ENCODE measurements at places on chromosomes 3 and 15.

GRCh38 chr15:50077176-50077575, 41.9 kb downstream of the ATP8B4 start:
- DNase-seq = no peak

DNA sequence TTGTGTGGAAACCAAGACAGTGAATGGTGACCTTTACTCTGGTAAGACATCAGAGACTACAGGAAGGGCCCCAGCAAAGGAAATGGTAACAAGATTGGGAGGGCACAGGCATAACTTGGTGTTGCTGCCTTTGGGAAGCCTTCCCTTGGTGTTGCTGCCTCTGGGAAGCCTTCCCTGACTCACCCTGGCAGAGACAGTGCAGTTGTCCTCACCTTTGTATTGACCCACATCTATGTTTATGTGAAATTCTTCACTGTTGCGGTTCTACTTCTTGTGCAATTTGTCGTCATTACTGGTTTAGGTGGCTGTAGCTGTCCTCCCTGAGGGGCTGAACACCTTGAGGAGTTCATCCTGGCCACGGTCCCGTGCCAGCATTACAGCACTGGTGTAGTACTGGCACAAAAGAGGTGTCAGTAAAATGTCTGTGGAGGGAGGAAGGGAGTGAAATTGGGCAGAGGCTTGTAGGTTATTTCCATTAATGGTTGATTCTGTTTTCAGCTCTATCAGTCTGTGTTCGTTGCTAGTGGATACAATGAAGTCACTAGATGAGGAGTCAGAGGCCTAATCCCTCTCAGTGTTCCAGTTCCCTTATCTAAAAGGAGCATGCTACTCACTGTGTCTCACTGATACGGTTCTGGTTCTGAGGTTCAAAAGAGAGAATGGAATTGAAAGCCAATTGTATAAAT, 21.6 kb downstream of the IFT122 start:
- DNase-seq = no peak

DNA sequence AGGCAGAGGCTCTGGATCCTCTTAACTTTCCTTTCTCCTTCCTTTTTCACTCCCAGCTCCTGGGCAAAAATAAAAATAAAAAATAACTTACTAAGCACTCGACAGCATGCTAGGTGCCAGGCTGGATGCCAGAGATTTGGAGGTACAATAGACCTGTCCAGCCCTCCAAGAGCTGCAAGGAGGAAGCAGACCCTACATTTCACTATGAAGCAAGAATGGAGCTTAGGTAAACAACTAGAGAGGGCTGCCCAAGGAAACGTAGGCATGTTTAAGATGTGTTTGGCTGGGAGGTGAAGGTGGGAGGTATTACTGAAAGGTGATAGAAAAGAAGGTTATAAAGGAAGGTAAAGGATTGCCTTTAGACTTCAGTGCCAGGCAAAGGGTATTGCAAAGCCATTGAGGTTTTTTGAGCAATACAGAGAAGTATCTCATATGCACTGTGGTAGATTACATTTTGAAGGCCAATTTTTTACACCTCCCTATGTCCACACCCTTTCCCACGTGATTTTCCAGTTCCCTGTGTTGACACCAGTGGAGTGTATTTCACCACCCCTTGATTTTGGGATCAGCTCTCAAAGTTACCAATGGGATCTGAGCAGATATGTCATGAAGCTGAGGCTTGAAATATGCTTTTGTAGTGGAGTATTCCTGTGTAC, 69.1 kb downstream of the DCLK3 start:
- DNase-seq = no peak

GRCh38 chr3:46481636-46482035, 16.1 kb upstream of the RTP3 start:
- DNase-seq = no peak

DNA sequence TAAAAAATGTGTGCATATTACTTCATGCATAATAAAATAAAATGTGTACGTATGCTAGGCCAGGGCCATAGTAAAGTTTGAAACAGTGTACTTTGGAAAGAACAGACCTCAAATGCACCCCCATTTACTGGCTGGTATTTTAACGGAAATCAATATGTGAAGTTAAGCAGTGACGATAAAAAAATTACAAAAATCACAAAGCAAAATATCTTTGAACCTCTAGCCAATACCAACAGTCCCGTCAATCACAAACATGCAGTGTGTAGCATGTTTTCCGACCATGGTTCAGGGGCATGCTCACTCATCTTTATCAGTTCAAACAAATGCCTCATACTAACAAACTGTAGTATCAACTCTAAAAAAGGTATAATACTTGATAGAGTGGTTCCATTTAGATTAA, 121.1 kb downstream of the TJP1 start:
- no peak for DNase-seq

GRCh38 chr15:85335193-85335942, 45.0 kb upstream of the AKAP13 start:
- DNase-seq = peak; percentile 8

- peak; percentile 82 for DNase-seq
Measured at GRCh38 chr3:10008588-10009344, 17.5 kb upstream of the FANCD2 start.

- no peak for DNase-seq
Measured at GRCh38 chr15:47725906-47726305, 8.6 kb downstream of the SEMA6D start.

DNA sequence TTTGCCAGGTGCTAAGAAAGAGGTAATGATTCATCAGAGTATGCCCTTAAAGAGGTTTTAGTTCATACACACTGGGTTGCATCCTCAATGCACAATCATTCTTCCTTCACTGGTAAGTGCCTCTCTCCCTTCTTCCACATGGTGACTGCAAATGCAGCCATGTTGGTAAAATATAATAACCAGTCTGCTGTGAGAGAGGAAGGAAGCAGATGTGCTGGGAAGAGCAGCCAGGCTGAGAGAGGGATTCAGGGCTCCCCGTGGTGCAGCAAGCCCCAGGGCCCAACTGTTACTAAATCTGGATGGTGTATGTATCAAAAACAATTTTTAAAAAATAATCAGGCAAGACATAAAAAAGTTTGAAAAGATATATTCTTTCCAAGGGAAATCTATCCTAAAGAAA, 498.1 kb downstream of the MAGI1 start:
- DNase-seq = no peak

GRCh38 chr3:7146529-7146928, 285.6 kb downstream of the GRM7 start:
- DNase-seq = no peak

DNA sequence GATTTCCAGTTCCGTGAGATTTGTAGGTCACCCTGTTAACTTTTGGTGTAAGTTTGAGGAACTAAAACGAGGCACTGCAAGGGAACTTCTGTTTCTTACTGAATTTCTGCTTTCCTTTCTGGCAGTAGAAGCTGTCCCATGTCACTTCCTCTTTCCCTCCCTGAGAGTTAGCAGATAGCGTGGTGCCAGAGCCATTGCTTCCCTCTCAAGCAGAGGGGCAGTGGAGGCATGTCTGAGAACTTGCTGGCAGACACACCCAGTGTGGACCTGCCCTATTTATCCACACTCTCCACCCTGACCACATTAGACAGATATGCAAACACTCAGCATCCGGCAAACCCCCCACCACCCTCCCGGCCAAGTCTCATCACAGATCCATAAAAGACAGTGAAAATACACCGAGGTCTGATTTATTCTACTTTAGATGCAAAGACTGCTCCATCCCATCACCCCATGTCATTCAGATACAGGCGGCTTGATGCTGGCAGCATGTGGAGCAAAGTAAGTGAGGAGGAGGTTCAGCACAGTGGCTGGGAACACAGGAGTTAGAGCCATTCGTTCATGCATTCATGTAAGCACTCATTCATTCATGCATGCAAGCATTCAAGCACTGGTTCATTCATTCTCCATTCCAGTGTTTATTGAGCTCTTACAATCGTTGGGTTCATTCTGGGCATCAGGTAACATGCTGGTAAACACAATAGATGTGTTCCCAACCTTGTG, 324.7 kb downstream of the SHQ1 start:
- DNase-seq = no peak

- DNase-seq = no peak
Measured at GRCh38 chr3:183537295-183537730, 18.2 kb downstream of the KLHL6 start.

- no peak for DNase-seq
Measured at GRCh38 chr3:131701153-131701770, 198.5 kb upstream of the MRPL3 start.

GRCh38 chr15:40471105-40471807, 472 bp downstream of the CHST14 start:
- peak; percentile 41 for DNase-seq

DNA sequence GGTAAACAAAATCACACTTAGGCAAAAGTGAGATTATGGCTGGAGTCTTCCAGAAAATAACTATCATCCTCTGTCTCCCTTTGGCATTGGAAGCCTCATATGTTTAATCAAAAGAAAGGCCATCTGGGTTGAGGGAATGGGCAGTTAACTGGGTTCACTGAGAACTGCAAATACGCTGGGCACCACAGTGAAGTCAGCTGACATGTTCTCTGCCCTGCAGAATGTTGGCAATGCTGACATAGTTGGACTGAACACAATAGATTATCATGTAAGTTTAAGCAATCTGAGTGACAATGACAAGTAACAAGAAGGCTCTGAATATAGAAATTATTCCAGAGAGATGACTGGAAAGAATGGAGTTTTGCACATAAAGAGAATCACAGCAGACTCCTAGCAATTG, 43.8 kb upstream of the SLC25A26 start:
- no peak for DNase-seq

- DNase-seq = no peak
Measured at GRCh38 chr3:18806633-18807032, 341.7 kb upstream of the KCNH8 start.

DNA sequence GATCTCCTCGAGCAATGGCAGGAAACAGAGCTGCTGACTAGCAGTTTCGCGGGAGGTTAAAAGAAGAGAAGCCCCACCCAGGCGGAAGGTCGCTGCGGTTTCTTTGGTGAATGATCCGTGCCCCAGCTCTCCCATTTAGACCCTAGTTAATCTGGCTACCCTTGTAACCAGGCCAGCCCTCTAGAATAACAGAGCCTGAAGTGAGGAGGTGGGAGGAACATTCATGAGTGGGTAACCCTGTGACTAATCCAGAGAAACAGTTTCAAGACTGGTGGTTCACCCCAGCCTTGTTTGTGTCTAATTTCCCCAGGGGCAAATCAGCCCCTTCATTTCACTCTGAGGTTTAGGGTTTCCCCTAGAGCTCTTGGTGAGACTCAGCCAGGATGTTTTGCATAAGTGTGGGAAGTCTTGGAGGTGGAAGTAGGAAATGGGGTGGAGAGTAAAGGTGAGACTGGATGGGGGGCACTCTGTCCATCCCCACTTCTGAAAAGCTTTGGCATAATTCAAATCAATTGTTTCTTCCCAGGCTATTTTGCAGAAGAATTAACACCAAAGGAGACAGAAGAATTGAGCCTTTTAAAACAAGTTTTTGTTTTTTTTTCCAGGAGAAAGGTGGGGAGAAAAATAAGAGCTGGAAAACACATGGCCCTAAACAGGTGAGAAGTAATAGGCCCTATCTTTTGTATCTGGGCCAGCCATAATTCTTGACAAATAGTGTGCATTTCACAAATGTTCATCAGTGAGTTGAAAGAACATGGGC, 303.1 kb downstream of the RPLP1 start:
- no peak for DNase-seq

GRCh38 chr3:144312702-144313101, 341.1 kb downstream of the DIPK2A start:
- no peak for DNase-seq

DNA sequence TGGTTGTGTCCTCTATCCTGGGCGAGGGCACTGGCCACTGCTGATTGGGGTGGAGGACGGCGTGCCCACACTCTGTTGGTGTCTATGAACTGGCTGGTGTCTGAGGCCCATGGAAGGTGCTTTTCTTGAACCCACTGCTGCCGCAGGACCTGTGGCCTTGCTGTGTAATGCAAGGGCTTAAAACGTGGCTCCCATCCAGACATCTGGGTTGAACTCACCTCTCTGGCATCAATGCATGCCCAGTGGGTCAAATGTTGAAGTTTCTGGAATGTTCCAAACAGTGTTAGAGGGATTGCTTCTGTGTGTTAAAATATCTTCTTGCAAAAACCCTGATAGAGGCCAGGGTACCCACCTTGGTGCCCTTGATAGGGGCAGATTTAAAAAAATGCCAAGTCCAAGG, 42.6 kb downstream of the FAM3D start:
- DNase-seq = no peak

DNA sequence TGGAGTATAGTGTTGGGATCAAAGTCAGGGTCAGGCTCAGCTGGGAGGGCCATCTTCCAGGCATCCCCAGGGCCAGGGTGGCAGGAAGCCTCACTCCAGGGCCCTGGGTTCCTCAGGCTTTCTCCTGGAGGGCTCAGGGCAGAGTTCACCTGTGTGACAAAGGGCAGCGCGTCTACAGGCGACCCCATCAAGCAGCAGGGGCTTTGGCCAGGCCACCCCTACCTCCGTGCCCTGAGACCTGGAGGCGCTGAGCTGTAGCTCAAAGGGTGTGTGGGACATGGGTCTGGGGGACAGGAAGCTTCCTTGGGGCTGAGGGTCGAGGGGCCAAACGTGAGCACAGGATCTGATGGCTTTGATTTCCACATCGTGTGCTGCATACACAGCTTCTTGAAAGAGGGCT, 12.8 kb downstream of the SPTBN5 start:
- DNase-seq = no peak

DNA sequence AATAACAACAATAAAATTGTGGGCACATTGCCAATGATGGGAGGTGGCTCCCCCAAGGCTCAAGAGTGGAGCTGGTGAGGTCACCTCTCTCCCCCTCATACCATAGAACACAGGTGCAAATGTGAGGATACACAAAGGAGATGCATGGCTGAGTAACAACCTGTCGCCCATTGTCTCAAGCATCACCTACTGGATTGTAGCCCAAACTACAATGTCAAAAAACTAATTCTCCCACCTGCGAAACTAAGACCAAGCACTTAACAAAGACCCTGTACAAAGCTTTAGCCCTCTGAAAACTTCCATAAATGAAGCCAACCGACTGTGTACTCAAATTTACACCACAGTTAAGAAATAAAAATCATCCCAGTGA, 50.4 kb upstream of the IGSF11 start:
- no peak for DNase-seq

GRCh38 chr3:172061724-172062184, 22.4 kb downstream of the FNDC3B start:
- DNase-seq = no peak

GRCh38 chr3:68207327-68207726, 552.9 kb upstream of the SUCLG2 start:
- DNase-seq = no peak

GRCh38 chr15:70453766-70454165, 309.6 kb downstream of the UACA start:
- no peak for DNase-seq

DNA sequence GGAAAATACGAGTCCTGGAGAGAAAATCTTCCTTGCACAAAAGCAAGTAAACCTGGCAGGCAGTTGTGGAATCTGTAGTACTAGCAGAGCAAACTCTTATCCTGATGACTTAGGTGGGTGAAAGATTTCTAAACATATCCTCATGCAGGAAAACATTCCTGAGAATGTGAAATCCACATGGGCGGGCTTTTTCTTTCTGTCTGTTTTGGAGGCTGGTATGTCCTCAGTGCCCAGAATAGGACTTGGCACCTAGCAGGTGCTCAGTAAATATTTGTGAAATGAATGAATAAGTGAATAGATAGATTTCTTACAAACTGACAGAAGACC, 53.3 kb downstream of the FAM174B start:
- no peak for DNase-seq

Measured in endothelial cell (in vitro differentiated cells).